Karpas-422 (cell line): ENCODE measurements at places on chromosomes 16 and 17. TPM values are rescaled to one million over a fixed set of nuclear protein-coding genes. Genes with fewer than 3 reads are reported as not detected.

- no peaks in the 10 kb centered on the region for H3K27me3 ChIP-seq
- peak; percentile 93 for DNase-seq
- H3K4me3 ChIP-seq, result peak within 1 kb of the TSS; percentile 93
- no peaks in the 10 kb centered on the region for H3K36me3 ChIP-seq
- peak within 1 kb of the TSS; percentile 41; the same call in 1 of the 2 replicates for H3K27ac ChIP-seq
- peaks cover 19% of the 10 kb centered on the region for H3K4me1 ChIP-seq
Observed at GRCh38 chr16:1492923-1493745, at the start of gene TELO2. Gene TELO2 (plus strand): TSS chr16:1493360. CDS start chr16:1494282, 922 bp downstream.

GRCh38 chr17:34010534-34010933 is 244.6 kb upstream of the CCL2 start:
- no peak for DNase-seq
- no peaks in the 10 kb centered on the region for H3K36me3 ChIP-seq
- no peak overlapping the region for H3K27ac ChIP-seq
- no peaks in the 10 kb centered on the region for H3K27me3 ChIP-seq
- no peaks in the 10 kb centered on the region for H3K4me1 ChIP-seq

GRCh38 chr17:73532421-73532901 is 111.8 kb downstream of the SDK2 start:
- no peak overlapping the region for H3K27ac ChIP-seq
- no peaks in the 10 kb centered on the region for H3K36me3 ChIP-seq
- DNase-seq, result no peak
- H3K4me3 ChIP-seq, result no peak overlapping the region
- no peaks in the 10 kb centered on the region for H3K27me3 ChIP-seq

GRCh38 chr17:52047086-52047485 is 111.4 kb downstream of the CA10 start:
- no peaks in the 10 kb centered on the region for H3K36me3 ChIP-seq
- DNase-seq, result no peak
- no peaks in the 10 kb centered on the region for H3K4me1 ChIP-seq
- no peaks in the 10 kb centered on the region for H3K27me3 ChIP-seq
- H3K4me3 ChIP-seq, result no peak overlapping the region

DNA sequence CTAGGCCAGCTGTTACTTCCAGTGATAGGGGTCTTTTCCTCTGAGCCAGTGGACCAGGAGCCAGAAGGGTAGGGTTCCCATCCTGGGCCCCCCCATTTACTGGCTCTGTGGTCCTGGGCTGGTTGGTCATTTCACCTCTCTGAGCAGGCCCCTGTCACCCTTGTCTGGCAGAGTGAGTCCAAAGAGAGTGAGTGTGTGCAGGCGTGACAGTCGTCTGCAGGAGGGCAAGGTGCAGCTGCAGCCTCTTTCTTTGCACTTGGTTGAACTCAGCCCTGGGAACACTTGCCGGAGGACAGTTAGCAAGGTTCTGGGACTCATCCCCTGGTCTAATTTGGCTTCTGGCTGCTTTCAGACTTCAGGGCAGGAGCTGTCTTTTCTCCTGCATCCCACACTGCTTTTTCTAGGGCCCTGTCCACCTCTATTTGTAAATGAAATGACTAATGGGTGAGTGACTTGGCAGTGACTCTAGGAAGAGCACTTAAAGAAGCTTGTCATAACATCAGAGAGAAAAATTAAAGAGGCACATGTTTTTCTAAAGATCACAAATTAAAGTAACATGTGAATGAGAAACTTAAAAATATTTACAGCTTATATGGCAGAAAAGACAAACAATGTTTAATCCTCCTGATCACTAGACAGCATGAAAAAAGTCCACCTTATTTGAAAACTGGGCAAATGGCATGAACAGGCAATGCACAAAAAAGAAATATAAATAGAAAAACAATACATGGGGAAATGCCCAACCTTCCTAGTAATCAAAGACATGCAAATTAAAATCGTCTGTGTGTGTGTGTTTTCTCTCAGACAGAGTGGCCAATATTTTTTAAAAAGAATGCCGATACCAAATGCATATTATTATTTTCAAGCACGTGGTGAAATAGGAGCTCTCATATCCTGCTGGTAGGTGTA is 137.5 kb downstream of the NTN1 start:
- peak; percentile 36 for DNase-seq
- no peak overlapping the region for H3K27ac ChIP-seq
- H3K4me3 ChIP-seq, result no peak overlapping the region
- no peaks in the 10 kb centered on the region for H3K36me3 ChIP-seq
- H3K4me1 ChIP-seq, result no peaks in the 10 kb centered on the region

- no peak overlapping the region for H3K27ac ChIP-seq
- H3K4me3 ChIP-seq, result no peak overlapping the region
- no peaks in the 10 kb centered on the region for H3K36me3 ChIP-seq
Observed at GRCh38 chr16:88926374-88926990, 50.5 kb downstream of the CBFA2T3 start.

GRCh38 chr16:85718682-85719081 is 29.9 kb upstream of the GINS2 start:
- H3K36me3 ChIP-seq, result no peaks in the 10 kb centered on the region
- no peaks in the 10 kb centered on the region for H3K4me1 ChIP-seq
- H3K27ac ChIP-seq, result no peak overlapping the region
- no peaks in the 10 kb centered on the region for H3K27me3 ChIP-seq

DNA sequence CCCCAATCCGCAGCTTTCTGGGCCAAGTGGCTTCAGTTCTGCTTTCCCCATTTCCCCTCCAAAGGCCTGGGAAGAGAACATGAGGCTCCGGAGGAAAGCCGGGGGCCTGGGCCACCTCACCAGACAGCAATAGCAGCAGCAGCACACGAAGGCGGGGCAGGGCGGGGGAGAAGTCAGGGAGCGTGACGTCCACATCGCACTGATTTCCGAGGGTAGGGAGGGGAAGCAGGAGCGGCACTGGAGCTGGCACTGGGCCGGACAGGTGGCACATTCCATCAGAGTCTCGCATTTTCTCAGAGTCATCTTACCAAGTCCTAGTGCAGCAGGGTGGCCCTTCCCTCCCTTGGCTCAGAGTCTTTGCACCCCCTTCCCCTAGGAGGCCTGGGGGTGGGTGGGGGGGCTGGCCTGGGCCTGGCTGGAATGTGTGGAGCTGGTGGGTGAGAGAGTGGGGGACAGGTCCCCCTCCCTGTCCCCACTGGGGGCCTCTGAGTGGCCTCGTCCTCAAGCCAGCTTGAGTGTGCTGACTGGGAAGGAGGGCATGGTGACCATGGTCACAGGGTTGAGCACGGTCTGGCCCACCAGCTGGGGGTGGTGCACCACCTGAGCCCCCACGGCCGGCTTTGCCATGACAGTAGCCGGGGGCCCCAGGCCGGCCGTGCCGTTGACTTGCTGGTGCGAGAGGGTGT is 14.3 kb downstream of the MNT start:
- peaks cover 8% of the 10 kb centered on the region for H3K4me1 ChIP-seq
- H3K27ac ChIP-seq, result no peak overlapping the region
- H3K27me3 ChIP-seq, result no peaks in the 10 kb centered on the region
- no peak for DNase-seq
- H3K36me3 ChIP-seq, result 0 out of 2 replicates have a peak, but pooled peaks cover 12% of the 10 kb centered on the region

DNA sequence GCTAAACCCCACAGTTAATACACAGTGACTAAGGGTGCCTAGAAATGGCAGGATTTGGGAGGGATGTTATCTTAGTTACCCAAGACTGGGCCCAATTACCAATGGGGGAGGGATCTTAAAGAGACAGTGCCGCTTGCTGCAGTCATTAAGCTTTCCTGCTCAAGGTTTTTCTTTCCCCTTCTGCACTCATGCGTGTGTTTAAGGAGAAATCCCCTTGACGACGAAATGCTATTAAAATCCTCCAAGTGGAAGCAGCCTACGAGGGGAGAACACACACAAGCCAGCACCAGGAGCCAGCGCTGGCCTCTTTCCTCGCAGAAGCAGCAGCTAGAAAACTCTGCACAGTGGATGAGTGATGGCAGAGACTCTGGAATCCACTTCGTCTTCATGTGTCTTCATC is 22.0 kb downstream of the SALL1 start:
- no peak for DNase-seq
- H3K27me3 ChIP-seq, result no peaks in the 10 kb centered on the region
- no peaks in the 10 kb centered on the region for H3K36me3 ChIP-seq
- no peaks in the 10 kb centered on the region for H3K4me1 ChIP-seq
- no peak overlapping the region for H3K4me3 ChIP-seq

GRCh38 chr16:89106533-89107202 is 13.0 kb downstream of the ACSF3 start:
- no peak for DNase-seq
- H3K27ac ChIP-seq, result no peak overlapping the region
- H3K4me1 ChIP-seq, result no peaks in the 10 kb centered on the region
- peaks cover 16% of the 10 kb centered on the region for H3K36me3 ChIP-seq
- no peaks in the 10 kb centered on the region for H3K27me3 ChIP-seq

DNA sequence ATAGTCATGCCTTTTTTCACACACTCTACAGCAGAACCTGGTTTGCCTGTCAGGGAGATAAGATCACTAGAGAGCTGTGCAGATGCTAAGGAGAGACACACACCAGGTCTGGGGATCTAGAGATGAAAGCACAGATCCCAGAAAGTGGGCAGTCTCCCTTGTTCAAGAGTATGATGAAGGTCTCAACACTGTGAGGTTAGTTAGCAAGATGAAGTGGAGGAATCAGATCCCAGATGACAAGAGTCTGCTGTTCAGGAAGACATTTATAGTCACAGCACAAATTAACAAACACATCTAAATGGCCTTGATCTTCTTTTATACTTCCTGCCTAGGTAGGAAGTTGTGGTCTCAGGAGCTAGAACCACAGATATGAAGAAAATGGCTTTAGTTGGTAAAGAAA is 23.4 kb upstream of the SKAP1 start:
- no peak for DNase-seq
- no peak overlapping the region for H3K4me3 ChIP-seq
- H3K36me3 ChIP-seq, result no peaks in the 10 kb centered on the region
- H3K27ac ChIP-seq, result no peak overlapping the region

DNA sequence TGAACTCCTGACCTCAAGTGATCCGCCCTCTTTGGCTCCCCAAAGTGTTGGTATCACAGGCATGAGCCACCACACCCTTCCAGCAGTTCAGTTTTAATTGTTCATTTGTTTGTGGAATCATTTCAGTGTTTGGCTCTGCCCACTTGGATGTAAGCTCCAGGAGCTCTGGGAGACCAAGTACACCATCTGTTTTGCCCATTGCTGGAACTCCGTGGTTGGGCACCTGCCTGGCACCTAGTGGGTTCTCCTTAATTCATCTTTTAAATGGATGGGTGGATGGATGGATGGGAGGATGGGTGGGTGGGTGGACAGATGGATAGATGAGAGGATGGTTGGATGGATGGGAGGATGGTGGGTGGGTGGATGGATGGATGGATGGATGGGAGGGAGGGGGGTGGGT is 953 bp upstream of the NECAB2 start:
- H3K27ac ChIP-seq, result no peak overlapping the region
- no peaks in the 10 kb centered on the region for H3K4me1 ChIP-seq
- no peak overlapping the region for H3K4me3 ChIP-seq

DNA sequence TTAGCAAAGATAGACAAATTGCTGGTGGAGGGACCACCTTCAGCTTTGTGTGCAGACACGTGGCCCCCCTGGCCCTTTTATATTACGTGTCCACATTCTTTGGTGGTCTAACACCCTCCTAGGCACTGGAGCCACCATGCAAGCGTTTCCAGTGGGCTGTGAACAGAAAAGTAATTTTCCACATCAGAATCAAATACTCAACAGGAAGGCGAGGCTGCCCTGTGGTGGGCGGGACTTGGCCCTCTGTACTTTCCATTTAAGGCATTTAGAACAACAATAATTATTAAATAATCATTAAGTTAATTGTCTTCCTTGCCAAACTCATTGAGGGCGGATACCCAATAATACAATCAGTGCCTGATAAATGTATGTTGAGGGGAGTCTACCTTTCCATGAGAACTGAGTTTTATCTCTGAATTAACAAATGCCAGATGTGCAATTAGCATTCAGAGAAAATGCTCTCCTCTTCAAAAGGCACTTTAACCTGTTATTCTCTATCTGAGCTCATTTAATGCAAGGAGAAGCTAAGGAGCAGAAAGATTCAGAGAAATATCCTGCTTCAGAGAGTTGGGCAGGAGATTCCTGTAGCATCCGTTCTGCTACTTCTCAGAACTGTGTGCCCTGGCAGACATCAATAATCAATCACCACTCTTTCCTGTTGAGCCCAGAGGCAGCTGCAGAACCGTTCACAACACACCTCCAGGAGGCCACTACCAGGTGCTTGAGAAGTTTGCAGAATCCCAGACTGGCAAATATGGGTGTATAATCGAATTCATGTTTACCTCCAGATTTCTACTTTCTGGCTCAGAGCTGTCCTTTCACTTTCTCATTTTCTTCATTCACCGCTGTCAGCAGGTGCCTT is 109.4 kb downstream of the CMIP start:
- no peak overlapping the region for H3K27ac ChIP-seq
- no peaks in the 10 kb centered on the region for H3K4me1 ChIP-seq
- no peak for DNase-seq
- H3K27me3 ChIP-seq, result no peaks in the 10 kb centered on the region

DNA sequence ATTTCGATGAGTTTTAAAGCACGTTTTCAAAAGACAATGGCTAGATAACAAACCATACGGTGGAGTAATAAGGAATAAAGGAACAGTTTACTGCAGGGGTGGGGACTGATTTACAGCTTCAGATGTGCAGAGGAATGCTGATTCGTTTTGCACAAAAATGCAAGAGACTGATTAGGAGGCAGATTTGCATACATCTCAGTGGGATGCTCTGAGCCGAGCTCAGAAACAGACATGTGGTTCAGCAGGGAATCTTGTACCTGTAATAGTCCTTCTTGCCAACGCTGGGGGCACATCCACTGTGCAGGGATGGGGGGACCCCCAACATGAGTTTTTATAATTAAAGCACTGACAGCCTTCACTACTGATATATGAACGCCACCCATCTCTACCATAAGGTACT is 308.0 kb downstream of the GRIN2A start:
- H3K4me1 ChIP-seq, result no peaks in the 10 kb centered on the region
- no peak for DNase-seq
- H3K27me3 ChIP-seq, result no peaks in the 10 kb centered on the region
- no peak overlapping the region for H3K4me3 ChIP-seq
- no peaks in the 10 kb centered on the region for H3K36me3 ChIP-seq

DNA sequence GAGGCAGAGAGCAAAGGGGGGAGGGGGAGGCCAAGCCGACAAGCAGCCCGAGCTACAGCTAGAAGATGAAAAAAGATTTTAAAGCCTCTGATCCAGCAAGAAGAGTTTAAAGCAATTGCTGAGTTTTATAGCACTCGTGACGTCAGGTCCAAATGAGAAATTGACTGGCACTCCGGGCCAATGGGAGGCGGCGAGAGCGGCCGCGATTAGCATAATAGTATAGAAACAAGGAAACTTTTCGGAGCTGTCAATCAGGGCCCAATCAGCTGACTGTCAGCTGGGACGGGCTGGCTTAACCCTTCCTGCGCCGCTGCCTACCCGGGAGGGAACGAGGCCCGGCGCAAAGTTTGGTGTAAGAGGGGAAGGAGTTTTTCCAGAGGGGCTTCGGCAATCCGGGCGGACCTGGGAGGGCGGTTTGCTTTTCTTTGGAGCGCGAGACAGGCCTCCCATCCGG is at the start of gene MAF:
MAF (minus strand) TSS at position 100 of the 454 bp plus-strand sequence. CDS start 835 bp downstream, outside the sequence.
- no peaks in the 10 kb centered on the region for H3K36me3 ChIP-seq
- peak; percentile 71 for DNase-seq
- no peak within 1 kb of the TSS for H3K27ac ChIP-seq
- no peaks in the 10 kb centered on the region for H3K27me3 ChIP-seq
- H3K4me1 ChIP-seq, result no peaks in the 10 kb centered on the region
- H3K4me3 ChIP-seq, result no peak within 1 kb of the TSS

The KRTAP4-9 gene
- not detected in 2 replicates for total RNA-seq

The SCNN1B gene
- not detected in 2 replicates for total RNA-seq

The PRSS8 gene
- total RNA-seq, result not detected in 2 replicates

The SYCE1L gene
- total RNA-seq, result 0.52 TPM in 1 of 2 replicates, not detected in the other
